ENCODE measurements at places on chromosomes 5 and 9. TPM values are rescaled to one million over a fixed set of nuclear protein-coding genes. Genes with fewer than 3 reads are reported as not detected.

DNA sequence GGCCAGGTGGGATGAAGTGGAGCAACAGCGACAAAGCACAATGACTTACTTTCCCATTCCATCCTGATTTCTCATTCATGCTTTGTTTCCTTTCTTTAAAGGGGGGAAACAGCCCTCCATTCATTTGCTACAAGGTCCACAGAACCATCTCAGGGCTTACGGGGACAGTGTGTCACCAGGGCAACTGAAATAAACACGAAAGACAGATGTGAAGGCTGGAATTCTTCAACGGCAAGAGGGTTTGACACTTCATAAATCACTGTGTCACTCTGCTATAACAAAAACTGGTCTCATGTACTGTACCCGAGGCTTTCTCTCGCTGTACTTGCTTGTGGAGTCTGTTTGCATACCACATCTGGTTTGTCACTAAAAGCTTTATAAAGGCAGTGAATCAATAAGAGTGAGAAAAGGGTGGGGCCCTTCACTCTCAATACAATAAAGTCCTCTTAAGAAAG lies 150.8 kb downstream of the EFNA5 start:
- no peak for DNase-seq

GRCh38 chr9:14344053-14344524 lies 30.1 kb upstream of the NFIB start:
- DNase-seq = no peak

DNA sequence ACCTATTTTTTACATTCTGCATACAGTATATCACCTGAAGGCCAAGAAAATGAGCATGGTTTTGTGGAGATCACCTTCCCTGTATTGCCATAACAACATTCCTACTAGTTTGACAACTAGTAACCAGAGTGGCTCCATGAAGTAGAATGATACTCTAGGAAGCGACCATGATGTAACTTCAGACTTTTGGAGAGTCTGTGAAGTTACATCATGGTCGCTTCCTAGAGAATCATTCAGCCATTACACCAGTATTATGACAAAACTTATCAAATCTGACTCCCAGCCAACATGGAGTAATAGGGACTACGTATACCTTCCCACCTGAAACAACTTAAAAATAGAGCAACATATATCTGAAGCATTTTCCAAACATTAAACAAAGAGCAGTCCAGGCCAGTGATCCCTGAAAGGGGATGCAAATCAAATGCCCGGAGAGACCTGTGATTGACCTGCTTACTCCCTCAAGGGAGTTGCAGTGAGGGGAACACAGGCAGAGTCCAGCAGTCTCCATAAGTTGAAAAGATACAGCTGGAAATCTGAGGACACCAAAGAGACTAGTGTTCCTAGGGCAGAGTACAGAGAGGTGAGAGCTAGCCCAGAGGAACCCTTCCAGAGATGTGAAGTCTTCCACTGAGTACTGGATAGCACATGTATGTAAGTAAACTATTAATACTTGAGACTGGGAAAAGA lies 7.8 kb downstream of the ECM2 start:
- DNase-seq = no peak

The CARTPT gene
- total RNA-seq = 5.0 TPM

DNA sequence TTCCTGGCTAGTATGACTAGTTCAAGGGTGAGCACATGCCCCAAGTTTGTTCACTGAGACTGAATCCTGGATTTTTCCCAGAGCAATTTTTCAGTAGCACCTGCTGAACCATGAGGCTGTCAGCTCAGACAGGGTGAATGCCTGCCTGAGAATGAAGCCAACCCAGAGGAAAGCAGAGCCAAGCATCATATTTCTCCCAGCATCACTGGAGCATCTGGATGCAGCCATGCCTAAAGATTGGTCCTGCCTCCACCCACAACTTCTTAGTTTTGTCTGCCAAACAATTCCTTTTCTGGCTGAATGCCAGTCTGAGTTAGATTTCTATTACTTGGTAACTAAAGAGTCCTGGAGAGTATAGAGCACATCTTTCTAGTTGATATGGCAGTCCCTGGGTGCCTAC lies 343.6 kb downstream of the CSNK1G3 start:
- no peak for DNase-seq

GRCh38 chr9:107620801-107621200 lies 131.2 kb upstream of the KLF4 start:
- DNase-seq = no peak

GRCh38 chr9:125948887-125949596 lies 201.9 kb downstream of the PBX3 start:
- no peak for DNase-seq

- no peak for DNase-seq
These were observed 5.9 kb upstream of the MGAT1 start for GRCh38 chr5:180808461-180809000.

The IFNA13 gene
- not detected for total RNA-seq

GRCh38 chr5:133246376-133247150 lies 194.8 kb downstream of the HSPA4 start:
- no peak for DNase-seq

DNA sequence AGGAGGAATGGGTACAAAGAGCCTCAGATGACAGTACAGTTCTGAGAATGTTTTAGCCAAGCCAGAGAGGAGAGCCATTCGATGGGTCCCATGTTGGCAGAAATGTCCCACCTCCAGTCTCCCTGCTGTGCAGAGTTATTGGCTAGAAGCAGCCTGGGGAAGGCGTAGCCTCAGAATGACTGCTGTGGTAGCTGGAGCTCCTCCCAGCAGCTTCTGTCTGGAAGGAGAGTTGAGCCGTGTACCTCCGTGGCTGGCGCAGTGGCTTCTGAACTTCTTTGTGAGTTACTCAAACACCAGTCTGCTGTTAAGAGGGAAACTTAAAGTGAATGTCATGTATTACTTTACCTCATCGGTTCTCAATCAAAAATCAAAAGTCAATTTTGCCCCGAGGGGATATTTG lies 193.3 kb upstream of the SNX2 start:
- DNase-seq = no peak

The SEC16A gene
- 25.1 TPM for total RNA-seq

The SEMA5A gene
- 70.7 TPM for total RNA-seq

GRCh38 chr9:110029429-110029955 lies 178.5 kb downstream of the C9orf152 start:
- peak; percentile 66 for DNase-seq

The FNIP1 gene
- total RNA-seq = 62.7 TPM

Measured in spinal cord (tissue), 10 donors.